ENCODE measurements at places on chromosomes 16 and 17.

- no peak for DNase-seq
Observed at GRCh38 chr16:84537491-84538151, 33.2 kb upstream of the MEAK7 start.

DNA sequence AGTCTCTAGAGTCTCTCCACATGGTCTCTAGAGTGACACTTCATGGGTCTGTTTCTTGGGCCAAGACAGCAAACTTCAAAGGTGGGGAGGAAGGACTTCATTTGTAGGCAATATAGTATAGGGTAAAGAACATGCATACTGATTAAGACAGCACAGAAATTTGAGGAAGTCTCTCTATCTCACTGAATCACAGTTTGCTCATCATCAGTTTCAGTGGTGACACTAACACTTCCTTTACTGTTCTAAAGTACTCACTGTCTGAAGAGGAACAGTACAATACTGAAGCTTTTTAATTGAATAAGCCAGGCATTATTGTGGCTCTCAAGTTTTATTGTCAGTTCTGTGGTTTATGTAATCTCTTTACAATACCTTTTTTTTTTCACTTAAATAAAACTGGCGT, 656.4 kb upstream of the CDH8 start:
- no peak for DNase-seq

DNA sequence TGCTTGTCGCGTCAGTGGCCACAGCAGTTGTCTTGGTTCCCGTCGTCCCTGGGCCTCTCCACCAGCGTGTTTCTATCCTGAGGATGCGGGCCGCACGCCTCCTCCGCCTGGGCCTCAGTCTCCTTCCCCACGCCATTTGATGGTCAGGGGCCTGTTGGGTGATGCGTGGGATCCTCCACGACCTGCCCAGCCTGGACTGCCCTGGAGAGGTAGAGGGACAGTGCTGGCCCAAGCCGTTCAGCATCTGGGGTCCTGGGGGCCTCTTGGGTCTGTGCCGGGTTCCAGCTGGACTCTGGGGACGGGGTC, 20.3 kb downstream of the GSE1 start:
- DNase-seq = no peak

DNA sequence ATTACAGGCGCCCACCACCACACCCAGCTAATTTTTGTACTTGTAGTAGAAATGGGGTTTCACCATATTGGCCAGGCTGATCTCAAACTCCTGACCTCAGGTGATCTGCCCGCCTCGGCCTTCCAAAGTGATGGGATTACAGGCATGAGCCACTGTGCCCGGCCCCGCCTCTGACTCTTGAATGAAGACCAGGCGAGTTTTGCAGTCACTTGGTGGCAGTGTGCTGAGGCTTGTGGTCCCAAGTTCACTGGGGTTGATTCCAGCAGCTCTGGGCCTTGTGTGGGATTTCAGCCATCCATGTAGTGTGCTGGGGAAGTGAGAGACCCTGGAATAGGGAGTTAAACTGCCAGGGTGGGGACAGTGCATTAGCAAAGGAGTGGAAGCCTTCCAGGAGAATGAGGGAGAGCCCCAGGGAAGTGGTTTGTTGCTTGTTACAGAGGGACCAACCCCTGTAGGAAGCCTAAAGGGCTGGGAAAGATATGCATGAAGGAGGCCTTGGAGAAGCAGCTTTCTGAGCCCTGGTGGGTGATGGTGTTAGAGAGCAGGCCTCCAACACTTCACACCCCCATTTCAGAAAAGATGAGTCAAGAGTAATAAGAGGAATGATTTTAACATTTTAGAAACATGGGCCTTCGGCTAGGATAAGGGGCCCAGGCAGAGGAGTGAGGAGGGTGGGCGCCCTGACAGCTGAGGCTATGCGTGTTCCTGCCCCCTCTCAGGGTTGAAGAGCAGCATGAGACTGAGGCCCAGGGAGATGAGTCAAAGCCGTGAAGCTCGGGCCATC, 14.5 kb downstream of the PSKH1 start:
- no peak for DNase-seq

- DNase-seq = no peak
Observed at GRCh38 chr17:8463099-8463498, 27.4 kb downstream of the NDEL1 start.

DNA sequence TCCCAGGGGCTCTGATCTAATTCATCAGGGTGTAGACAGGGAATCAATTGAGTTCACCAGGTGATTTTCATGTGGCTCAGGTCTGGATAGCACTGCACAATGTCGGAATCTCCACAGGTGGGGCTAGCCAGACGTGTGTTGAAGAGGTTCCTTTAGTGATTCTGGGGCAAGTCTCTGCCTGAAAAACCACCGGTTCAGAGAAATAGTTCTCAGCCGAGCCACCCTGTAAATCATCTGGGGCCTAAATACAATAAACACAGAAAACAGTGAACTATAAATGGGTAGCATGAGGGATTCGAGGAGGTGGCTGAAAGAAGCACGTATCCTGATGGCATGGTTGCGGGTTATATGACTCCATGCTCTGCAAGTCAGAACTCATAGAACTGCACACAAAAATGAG, 21.3 kb downstream of the ASPA start:
- no peak for DNase-seq

DNA sequence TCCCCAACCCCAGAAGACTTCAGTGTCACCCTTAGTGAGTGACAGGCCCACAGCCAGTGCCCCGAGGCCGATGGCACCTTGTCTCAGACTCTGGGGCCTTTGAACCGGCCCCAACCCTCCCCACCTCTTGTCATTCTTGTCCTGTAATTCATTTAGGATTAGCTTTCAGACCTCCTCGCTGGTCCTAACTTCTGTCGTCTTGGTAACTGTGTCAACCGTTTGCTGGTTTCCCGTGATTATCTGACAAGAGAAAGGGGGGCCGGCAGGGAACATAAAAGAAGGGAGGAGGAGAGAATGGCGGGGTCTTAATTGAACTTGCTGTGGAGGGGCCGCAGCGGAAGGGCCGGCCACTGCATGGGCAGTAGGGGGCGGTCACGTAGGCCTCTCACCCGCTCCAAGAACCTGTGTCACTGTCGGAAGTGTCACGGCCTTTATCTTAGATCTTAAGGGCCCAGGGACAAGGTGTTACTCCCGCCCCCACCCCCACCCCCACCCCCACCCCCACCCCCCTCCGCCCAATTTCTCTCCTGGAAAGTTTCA, 46.5 kb upstream of the GSE1 start:
- no peak for DNase-seq

DNA sequence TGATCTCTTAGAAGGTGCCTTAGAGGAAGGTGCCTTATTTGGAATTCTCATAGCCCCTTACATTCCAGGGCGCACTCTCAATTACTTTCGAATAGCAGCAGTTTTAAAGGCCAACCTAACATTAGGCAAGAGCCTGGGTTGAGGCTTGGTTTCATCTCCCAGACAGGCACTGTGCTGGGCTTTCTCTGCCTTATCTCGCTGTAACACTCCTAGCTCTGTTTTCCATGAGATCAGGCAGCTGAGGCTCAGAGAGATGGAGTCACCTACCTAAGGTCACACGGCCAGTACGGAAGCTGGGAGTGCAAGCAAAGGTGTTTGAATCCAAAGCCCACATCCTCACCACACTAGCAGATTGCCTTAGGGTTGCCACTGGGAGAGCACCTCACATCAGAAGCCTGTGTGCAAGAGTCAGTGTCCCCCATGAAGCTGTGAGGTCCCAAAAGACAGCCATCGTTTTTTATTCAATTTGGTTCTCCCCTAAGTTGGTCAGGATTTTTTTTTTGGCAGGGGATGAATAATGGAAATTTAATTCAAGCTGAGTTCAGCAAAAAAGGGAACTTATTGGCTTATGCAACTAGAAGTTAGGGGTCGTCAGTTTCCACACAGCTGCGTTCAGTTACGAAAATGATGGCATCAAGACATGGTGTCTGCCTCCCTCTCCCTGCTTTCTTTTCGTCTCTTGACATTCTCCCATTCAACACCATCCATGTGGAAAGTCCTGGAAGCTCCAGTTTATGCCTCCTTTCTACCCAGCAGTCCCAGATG, 206.4 kb downstream of the KATNIP start:
- no peak for DNase-seq

DNA sequence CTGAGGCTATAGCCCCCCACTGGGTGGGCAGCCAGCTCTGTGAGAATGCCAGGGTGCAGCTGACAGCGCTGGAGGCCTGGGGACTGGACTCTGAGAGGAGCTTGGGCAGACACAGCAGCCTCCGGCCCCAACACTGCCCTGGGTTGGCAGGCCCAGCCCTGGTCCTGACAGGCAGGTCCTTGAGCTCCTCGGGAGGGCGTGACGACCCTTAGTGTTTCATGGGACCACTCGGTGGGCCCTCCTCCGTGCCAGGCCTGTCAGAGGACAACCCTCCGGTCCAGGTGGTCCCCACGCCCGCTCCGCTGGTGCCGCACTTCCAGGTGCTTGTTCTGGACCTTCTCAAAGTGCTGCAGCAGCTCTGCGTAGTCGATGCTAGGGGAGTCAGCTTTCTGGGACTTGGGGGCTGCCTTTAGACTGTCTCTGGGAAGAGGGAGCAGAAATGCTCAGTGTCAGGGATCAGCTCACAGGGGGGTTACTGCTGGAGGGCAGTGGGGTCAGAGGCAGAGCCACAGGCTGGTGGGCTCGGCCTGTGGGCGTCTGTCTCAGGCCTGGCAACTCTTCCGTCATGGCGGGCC, 1.9 kb upstream of the MTSS2 start:
- DNase-seq = no peak

GRCh38 chr16:4246777-4247459, 5.0 kb upstream of the SRL start:
- DNase-seq = no peak

DNA sequence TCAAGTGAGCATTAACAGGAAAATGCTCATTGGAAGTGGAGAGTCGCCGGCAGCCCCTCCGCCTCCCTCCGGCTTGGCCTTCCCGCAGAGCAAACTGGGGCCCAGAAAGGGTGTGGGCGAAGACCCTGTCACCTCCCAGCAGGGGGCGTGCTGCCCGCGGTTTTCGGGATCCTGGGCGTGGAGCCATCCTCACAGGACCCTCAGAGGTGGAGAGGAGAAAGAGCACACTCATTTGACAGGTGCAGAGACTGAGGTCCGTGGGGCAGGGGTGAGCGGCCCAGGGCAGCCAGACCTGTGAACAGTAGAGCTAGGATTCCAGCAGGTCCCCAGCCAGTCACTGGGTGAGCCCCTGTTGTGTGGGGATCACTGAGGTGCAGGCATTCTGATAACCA, 1002.9 kb downstream of the KCNJ18 start:
- no peak for DNase-seq

- DNase-seq = no peak
Observed at GRCh38 chr16:82016263-82016662, 5.0 kb upstream of the SDR42E1 start.

GRCh38 chr17:80682372-80682771, 137.7 kb downstream of the RPTOR start:
- no peak for DNase-seq

DNA sequence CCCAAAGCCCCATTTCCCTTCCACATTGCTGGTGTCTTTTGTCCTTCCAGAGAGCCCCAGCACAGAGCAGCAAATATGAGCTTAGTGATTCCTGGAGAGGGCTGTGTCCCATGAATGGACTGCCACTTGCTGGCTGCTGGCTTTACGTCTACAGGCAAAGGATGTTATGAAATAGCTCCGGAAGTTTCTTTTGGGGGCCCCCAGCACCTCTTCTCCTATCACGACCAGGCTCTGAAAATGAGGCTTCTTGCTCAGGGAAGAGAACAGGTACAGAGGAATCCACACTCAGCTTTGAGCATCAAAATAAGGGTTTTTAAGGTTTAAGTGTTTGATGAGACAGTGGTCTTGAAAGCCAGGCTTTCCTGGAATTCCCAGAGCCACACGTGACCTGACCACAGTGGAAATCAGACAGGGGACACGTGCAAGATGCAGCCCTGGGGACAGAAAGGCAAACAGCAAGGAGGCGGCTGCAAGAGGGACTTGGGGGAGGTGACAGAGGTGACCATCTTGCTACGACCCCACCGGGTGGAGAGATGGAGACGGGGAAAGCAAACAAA, 58.1 kb downstream of the ZDHHC7 start:
- DNase-seq = no peak

GRCh38 chr16:24041834-24042631, 206.2 kb downstream of the PRKCB start:
- DNase-seq = peak; percentile 31

DNA sequence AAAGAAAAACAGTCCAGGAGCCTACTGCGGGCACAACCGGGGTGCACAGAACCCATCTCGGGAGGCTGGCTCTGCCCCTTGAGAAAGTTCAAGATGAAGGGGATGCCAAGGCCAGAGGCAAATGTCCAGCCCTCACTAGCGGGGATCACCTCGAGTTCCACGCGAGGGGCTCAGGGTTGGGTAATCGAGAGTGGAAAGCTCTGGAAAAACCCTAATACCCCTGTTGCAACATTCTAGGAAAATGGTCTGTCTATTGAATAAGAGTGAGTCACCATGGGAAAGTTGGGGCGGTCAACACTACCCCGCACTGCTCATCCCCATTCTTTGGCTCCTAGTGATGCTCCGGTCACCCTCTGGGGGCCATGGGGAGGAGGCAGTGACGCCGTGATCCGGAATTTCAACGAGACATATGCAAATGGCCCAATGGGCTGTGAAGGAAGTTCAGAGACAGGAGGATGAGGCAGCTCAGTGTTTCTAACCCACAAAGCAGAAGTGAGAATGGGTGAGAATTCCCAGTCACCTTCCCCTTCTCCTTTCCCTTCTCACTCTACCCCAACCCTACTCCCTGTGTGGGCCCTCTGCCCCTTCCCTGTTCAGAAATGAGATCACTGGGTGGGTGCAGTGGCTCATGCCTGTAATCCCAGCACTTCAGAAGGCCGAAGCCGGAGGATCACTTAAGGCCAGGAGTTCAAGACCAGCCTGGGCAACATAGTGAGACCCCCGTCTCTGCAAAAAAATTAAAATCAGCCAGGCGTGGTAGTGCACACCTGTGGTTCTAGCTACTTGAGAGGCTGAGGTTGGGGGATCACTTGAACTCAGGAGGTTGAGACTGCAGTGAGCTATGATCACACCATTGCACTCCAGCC, 22.4 kb downstream of the SOCS3 start:
- DNase-seq = no peak

- DNase-seq = peak; percentile 15
Observed at GRCh38 chr17:3773511-3773910, 27.5 kb downstream of the ITGAE start.

DNA sequence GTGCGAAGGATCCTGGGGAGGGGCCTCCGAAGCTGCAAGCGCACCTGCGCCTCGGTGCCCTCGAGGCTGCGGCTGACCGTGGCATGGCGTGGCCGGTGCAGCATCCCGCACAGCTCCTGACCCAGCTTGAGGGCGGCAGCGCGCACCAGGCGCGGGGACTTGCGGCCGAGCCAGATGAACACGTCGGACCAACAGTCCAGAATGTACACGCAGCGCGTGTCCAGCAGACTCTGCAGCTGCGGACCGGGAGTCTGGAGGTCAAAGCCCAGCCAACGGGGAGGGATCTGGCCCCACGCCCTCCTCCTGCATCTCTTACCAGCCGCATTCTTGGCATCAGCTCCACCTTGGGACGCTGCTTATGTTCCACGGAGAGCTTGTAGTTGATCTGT, 10.9 kb downstream of the FLII start:
- no peak for DNase-seq

- DNase-seq = no peak
Observed at GRCh38 chr16:15773968-15774367, 82.9 kb downstream of the MYH11 start.

GRCh38 chr17:66200685-66201092, 8.8 kb upstream of the CEP112 start:
- no peak for DNase-seq

GRCh38 chr16:27202923-27203506, 311 bp upstream of the KDM8 start:
- no peak for DNase-seq

- DNase-seq = no peak
Observed at GRCh38 chr17:65851965-65852736, 290.7 kb upstream of the AXIN2 start.
